ENCODE measurements at places on chromosomes 2 and 18.

DNA sequence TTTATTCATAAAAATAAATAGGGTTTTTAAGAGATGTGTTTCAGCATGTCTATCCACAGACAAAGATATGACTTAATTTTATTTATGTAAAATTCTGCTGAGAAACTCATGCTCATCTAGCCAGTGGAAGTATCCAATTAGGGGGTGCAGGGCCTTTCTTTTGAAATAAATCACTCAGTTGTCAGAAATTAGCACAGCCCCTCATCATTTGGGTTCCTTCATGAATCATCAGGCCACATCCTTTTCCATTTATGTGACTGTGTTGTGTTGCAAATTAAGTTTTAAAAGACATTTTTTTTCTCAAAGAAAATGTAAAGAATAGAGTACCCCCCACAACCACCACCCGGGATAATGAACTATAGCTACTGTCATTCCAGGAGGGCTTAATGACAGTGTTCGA lies 185.8 kb downstream of the NRP2 start:
- DNase-seq = no peak

GRCh38 chr2:158635961-158636601 lies 159.0 kb upstream of the DAPL1 start:
- DNase-seq = no peak

- DNase-seq = no peak
Observed at GRCh38 chr18:13762690-13763439, 36.4 kb downstream of the RNMT start.

DNA sequence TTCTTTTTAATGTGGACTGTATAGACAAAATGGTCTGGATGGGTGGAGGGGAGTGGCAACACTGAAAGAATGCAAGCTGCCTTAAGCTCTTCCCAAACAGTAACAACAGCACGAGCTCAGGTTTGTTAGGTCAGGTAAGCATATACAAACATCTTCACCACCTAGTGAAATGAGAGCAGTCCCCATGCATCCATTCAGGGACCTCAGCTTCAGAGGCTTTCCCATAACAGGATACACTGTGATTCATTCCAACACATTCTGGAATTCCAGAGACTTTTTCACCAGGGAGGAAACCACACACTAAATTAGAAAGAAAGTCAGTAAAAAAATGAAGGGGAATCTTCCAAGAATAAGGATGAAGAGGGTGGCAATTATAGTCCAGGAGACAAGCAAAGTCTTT lies 50.4 kb upstream of the BZW1 start:
- DNase-seq = no peak

DNA sequence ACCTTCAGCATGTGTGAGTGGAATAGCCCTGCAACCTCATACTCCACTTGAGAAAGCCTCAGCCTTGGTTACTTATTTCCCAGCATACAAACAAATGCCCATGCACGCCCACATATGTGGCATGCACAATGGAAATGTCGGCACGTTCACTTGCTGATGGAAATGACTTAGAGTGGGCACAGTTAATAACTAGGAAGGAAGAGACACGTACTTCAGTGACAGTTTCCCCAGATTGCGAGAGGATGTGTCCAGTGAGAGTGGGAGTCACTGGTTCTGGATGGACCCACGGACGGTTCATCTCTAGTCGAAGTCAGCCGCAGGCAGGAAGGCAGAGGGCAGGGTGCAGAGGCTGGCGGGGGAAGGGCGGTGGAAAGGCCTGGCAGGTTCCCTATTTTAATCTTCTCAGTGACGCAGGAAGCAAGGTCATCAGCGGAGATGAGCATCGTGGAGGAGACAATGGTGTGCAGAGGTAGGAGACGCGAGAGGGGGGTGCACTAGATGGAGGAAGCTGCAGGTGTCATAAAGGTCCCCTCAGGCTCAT lies 350.7 kb upstream of the MYT1L start:
- DNase-seq = no peak

GRCh38 chr2:109381327-109381820 lies 232.4 kb downstream of the SEPTIN10 start:
- no peak for DNase-seq

GRCh38 chr2:113762377-113763118 lies 6.1 kb upstream of the SLC35F5 start:
- no peak for DNase-seq

DNA sequence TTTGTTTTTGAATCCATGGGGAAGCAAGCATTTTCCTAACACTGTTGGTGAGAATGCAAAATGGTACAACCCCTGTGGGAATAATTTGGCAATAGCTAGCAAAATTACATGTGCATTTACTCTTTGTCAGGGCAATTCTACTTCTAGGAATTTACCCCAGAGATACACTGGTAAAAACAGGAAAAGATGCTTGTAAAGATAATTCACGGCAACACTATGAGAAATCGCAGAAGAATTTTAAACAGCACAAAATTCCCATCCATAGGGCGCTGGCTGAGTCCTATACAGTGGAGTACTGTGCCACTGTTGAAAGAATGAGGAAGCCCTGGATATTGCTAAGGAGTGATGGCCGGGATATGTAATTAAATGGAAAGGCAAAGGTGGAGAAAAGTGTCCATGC lies 75.8 kb downstream of the DGKD start:
- DNase-seq = no peak

DNA sequence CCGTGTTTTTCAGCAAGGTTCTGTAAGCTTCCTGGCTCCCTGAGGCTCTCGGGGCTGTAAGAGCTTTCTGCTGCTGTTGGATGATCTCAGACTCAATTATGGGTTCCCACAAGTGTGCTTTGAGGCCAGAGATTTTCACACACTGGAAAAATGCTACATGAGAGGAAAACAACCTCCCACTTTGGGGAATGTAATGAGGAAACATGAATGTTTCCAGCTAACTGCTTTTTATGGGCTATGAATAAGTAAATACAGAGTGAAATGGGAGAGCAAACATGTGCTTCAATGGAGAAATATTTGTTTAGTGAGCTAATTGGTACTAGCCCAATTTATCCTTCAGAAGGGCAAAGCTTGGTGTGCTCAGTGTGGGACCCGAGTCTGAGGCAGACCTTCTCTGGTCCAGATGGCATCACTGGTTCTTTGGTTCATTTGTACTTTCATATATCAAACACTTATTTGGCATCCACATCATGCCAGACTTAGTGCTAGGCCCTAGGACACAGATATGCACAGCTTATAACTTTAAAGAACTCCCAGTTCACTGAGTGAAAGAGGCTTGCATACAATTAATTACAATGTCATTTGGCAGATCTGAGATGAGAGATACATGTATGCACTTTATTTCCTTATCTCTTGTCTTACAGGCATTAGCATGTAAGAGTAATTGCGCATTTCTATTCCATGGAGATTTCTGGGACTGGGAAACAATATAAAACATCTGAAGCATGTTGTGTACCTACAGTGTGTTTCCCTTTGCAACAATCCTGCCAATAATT lies 248.8 kb downstream of the RDH14 start:
- no peak for DNase-seq

DNA sequence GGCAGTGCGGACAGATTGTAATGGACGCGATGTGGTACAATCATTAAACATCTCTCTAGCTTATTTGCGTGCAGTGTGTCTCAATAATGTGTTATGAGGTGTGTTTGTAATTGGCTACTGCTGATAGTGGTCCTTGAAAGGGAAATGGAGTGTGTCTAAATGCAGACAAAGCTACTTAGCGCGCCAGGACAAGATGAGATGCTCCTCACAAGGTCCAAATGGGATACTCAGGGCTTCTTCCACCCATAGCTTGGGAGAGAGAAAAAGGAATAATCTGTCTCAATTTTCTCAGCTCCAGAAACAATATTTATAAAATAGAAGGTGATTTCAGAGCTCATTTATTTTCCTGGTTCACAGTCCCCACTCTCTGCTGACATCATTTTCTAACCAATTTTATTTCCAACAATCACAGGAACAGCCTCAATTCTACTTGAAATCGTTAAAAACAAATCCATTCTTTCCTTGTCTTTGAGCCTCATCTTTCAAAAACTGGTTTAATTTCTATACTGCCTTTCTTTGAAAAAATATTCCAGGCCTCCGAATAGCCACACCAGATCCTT lies 28.5 kb downstream of the GALNT14 start:
- DNase-seq = no peak

DNA sequence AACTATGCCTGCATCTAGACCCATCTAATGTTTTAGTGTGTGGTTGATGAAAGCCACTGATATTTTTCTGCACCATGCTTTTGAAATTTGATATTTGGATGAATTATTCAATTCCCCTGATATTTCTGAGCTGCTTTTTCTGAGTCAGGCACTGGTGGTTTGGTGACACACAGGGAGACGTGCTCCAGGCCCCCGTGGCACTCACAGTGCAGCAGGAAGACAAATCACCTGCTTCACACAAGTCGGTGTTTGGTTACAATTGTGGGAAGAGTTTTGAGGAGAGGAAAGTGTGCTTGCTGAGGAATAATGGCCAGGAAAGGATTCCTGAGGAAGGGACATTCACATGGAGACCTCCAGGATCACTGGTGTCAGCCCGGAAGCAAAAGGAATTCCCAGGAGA lies 179.7 kb downstream of the ACKR3 start:
- no peak for DNase-seq

DNA sequence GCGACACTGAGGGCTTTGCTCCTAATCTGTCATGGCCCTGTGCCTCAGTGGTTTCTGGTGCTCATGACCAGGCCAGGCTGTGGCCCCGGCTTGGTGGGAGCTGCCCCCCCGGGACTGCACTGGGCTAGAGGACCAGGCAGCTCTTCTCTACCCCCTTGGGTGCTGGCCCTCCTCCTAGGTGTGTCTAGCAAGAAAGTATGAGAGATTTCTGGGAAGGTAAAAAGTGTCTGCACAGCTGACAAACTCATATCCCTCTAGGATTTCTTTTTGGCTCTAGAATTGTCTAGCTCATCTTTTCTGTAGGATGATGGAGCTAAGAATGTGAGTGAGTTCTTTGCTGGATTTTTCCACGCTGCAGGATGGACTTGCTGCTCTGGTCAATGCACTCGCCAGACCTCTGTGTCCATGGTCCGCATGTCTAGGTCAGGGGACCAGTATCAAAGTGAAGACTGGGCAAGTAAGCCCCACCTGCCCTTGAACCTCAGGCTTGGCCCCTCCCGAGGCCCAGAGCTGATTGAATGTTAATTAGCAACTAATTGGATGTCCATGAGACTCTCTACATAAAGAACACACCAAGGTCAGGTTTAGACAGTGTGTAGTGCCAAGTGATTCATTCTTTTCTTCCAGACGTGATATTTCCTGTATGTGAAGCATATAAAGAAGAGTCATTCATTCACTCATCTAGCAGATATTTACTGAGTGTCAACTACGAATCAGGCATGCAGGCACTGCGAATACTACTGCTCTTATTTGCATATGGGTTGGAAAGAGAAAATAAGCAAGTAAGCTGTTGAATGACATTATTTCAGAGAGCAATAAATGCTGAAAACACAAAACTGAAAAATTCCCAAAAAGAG lies 15.6 kb upstream of the PSD4 start:
- no peak for DNase-seq

GRCh38 chr2:169229590-169229989 lies 132.7 kb downstream of the LRP2 start:
- DNase-seq = no peak

- DNase-seq = no peak
Observed at GRCh38 chr2:135052997-135053474, 944 bp downstream of the RAB3GAP1 start.

GRCh38 chr2:106841886-106842645 lies 43.9 kb downstream of the ST6GAL2 start:
- DNase-seq = no peak

GRCh38 chr2:128237081-128237534 lies 81.6 kb downstream of the HS6ST1 start:
- no peak for DNase-seq

- no peak for DNase-seq
Observed at GRCh38 chr2:239250216-239251081, 150.4 kb downstream of the HDAC4 start.

- DNase-seq = no peak
Observed at GRCh38 chr2:172113617-172114016, 10.9 kb upstream of the DLX2 start.

DNA sequence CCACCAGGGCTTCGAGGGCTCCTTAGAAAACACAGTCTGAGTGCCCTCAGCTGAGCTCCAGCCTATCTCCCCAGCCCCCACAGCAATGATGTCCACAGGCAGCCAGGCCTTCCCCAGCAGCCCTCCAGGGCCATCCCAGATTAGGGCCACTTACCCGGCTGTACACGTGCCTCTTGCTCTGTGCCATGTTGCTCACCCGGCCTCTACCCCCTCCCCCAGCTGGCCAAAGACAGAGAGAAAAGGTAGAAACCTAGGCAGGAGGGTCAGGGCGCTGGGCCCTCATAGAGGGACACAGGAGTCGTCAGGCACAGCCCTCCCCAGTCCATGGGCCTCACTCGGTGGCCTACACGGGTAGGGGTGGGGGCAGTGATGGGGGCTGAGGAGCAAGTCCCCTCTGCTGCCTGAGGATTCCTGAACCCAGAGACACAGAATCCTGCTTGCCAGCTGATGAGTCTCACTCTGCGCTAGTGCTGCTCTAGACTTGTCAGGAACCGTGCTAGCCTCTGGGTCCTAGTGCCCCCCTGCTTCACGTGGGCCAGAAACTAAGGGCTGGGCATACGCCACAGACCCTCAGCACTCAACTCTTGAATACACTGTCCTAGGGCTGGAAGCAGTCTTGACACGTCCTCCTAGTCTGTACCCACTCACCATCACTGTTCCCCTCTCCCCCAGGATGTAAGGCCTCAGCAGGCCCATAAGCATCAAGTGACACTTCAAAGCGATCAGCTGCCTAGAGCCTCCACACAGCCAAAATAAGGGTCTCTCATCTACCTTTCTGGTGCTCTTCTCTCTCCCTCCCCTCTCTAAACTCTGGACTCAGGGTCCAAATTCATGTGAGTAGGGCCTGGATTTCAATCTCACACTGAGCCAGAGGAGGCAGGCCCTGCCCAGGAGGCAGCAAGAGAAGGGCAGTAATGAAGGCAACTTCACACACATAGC lies at the start of gene DCTN1:
Gene DCTN1 (minus strand): TSS at position 461 of the 939 bp plus-strand sequence. CDS start 274 bp downstream, at position 187.
- no peak for DNase-seq

DNA sequence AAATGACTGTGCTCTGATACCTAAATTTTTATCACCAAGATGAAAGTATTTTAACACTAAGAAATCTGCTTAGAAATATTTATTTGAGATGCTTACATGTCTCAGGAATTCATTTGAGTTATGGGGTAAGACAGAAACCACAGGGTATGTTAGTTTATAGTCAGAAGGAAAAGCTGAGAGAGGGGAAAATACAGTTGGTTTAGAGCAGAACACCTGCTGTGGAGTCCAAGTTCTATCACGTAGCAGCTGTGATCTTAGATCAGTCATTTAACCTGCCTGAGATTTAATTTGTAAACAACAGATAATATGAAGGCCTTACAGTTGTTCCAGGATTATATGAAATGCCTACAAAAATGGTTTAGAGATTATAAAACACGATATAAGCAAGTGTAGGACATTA lies 29.0 kb downstream of the PDE6D start:
- DNase-seq = no peak

- no peak for DNase-seq
Observed at GRCh38 chr2:39068299-39069135, 52.3 kb downstream of the SOS1 start.

DNA sequence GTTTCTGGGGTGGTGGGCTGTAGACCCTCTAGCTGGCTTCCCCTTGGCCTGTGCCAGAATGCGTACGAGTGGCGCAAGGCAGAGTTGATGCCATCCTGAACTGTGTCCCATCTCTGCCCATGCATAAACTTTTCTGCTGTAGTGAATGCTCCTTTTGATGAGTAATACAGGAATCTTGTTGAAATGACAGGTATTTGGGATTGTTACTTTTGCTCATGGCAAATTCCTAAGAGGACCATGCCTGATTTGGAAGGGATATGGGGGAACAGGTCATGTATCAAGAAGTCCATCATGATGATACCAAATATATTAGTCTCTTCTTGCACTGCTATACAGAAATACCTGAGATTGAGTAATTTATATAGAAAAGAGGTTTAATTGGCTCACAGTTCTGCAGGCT lies 648.0 kb downstream of the SLC4A3 start:
- DNase-seq = no peak

GRCh38 chr2:87996570-87996969 lies 19.8 kb downstream of the RNU2-63P start:
- DNase-seq = peak; percentile 22

Data from HL-60 (cell line).